ENCODE measurements at places on chromosomes 11 and 22.

GRCh38 chr11:19393941-19394340 is 153.2 kb upstream of the E2F8 start:
- DNase-seq: no peak

DNA sequence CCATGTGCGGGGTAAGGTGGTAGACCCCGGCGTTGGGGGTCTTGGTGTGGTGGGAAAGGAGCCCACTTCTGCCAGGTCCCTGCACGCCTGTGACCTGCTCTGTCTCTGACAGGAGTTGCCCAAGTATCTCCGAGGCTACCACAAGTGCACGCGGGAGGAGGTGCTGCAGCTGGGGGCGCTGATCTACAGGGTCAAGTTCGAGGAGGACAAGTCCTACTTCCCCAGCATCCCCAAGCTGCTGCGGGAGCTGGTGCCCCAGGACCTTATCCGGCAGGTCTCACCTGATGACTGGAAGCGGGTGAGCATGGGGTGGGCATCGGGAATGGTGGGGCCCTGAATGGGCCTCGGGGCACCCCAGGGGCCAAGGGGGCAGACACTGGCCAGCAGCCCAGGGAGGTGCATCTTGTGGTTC is 83.0 kb downstream of the MYO7A start:
- DNase-seq: no peak

DNA sequence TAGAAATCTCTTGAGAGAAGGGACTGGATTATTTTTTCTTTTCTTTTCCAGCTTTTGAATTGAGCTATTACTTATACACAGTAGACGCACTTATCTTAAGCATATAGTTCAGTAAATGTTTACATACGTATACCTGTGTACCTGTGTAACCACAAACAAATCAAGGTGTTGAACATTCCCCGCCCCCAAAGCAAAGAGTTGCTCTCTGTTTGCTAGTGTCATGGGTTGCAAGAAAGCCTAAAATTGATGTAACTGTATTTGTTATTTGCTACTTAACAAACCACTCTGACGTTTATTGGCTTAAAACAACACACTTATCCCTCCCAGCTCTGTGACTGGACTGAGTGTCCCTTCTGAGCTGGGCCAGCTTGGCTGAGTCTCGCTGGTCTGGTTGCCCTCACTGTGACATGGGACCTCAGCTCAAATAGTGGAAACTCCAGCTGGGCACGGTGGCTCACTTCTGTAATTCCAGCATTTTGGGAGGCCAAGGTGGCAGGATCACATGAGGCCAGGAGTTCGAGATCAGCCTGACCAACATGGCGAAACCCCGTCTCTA is 25.4 kb upstream of the CABP2 start:
- no peak for DNase-seq

DNA sequence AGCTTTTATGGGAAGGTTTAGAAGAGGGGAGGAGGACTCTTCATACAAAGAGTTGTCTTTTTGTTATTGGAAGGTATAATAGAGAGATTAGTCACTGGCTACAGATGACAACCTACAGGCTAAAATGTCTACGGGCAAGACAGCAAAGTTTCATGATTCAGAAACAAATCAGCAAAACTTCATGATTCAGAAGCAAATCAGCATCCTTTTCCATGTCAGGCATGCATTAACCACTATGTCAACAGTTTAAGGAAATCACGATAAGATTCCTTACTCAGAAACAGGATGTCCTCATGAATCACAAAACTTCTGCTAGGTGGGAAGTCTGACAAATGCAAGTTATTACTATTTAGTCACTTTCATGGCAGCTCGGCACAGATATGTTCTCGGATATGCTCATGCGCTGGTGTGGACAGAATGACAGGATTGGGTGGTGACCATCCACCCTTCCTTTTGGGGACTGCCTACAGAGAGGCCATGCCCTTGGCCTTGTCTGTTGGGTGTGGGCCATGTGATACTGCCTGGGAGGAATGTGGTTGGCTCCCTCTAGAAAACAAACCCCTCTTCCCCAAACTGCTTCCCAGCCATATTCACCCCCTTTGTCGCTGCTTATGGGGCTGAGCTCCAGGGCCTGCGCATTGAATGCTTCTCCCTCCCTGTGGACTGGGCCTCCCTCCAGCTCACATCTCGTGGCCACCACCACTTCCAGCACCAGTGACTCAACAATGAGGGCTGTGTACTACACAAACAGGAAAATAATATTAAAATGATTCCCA is 10.1 kb downstream of the C11orf91 start:
- DNase-seq: no peak

- DNase-seq: no peak
Measured at GRCh38 chr11:34330653-34331052, 27.2 kb downstream of the ABTB2 start.

GRCh38 chr11:78390809-78391208 is 26.8 kb downstream of the GAB2 start:
- no peak for DNase-seq

DNA sequence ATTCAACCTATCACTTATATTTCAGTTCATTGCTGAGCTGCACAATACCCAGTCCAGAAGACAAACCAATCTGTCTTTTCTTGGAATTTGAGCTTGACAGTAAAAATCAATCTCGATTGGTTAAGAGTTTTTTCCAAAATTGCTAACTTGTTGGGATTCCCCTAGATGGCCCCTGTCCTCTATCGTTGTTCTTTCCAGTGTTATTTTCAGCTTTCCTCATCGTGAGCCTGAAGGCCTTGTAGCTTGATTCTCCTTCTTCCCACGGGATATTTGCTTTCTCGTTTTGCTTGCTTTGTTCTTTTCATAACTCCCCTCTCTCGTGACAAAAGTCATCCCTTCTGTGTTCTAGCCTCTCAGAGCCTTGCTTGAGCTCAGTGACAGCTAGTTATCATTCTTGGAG is 3.1 kb downstream of the OR8B8 start:
- no peak for DNase-seq

All from NCI-H2171 treated with DMSO at 0.1 percent for 48 hours (cell line).